Vagina (tissue), 2 donors: ENCODE measurements at places on chromosomes 6 and 20. TPM values are rescaled to one million over a fixed set of nuclear protein-coding genes. Genes with fewer than 3 reads are reported as not detected.

UBE2V1 gene
- total RNA-seq = 74.2 TPM

DYNLT2 gene
- 3.2 TPM for total RNA-seq

C20orf141 gene
- total RNA-seq = not detected

GPR63 gene
- 2.5 TPM for total RNA-seq

RAMACL gene
- 2.2 TPM for total RNA-seq

PDYN gene
- not detected for total RNA-seq

GRCh38 chr6:138454981-138455706, 44.1 kb downstream of the NHSL1 start:
- DNase-seq = no peak

DNA sequence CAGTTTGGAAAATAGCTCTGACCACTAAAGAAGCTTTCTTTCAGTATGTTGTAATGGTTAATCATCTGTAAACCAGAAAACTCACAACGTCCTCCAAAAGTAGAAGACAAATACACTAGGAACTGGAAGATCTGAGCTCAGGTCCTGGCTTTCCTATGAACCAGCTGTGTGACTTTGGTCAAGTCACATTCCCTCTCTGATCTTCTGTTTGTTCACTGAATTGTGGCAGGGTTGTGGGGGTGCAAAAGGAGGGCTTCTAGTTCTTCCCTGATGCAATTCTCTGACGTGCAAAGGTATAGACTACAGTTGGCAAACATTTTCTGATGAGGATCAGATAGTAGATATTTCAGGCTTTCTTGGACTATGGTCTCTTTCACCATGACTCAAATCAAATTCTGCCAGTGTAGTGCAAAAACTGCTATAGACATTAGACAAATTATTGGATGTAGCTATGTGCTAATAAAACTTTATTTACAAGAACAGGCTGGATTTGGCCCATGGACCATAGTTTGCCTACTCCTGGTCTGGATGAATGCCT, 44.9 kb downstream of the ATXN1 start:
- DNase-seq = no peak

- no peak for DNase-seq
Measured at GRCh38 chr20:54221996-54222890, 14.4 kb downstream of the PFDN4 start.

DNA sequence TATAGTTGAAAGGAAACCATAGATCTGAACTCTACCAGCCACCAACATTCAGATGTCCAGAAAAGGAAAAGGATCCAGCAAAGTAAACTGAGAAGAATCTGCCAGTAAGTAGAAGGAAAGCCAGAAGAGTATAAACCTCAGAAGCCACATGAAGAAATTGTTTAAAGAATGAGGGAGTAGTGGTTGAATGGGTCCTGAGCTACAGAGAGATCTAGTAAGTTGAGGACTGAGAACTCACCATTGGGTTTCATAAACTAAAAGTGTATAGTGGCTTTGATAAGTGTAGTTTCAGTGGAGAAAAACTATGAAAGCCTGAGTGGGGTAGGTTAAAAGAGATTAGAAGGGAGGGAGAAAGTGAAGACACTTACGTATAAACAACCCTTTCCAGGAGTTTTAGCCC, 32.0 kb upstream of the SUMO4 start:
- no peak for DNase-seq

GRCh38 chr20:63951398-63952209, 4.6 kb downstream of the UCKL1 start:
- DNase-seq = no peak

DNA sequence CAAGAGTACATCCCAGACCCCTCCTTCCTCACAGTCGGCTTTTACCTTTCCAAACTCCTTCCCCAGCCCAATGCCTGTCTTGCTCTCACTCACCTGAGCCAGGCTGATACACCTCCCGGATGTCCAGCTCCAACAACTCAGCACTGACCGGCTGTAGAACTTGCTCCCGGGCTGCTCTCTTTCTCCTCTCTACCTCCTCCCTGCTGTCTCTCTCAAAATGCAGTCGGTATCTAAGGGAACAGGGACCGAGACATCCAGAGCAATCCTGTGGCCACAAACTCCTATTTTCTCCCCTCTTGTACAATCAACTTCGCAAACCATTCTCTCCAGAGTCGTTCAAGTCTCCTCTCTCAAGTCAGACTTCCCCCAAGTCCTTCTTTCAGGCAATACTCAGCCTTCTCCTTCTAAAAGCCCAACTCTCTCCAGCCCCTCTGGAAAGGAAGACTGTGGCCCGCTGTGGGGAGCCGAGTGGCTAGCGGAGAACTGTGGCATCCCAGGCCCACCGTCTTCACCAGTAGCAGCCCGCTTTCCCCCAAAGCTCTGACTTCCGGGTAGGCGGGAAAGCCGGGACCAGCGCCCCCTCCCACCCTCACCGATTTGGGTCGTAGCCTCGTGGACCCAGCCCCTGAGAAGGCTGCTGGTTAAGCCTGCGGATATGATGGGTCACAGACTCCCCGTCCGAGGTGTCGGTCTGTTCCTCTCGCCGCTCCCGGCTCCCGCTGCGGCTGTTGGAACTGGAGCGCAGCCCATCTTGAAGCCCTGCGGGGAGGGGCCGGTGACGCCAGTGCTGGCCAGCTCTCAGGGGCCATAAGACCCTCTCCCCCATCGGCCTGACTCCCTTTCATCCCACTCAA, 1.1 kb downstream of the GNL1 start:
- DNase-seq = no peak

GRCh38 chr6:71656121-71656520, 230.2 kb upstream of the RIMS1 start:
- DNase-seq = no peak

DNA sequence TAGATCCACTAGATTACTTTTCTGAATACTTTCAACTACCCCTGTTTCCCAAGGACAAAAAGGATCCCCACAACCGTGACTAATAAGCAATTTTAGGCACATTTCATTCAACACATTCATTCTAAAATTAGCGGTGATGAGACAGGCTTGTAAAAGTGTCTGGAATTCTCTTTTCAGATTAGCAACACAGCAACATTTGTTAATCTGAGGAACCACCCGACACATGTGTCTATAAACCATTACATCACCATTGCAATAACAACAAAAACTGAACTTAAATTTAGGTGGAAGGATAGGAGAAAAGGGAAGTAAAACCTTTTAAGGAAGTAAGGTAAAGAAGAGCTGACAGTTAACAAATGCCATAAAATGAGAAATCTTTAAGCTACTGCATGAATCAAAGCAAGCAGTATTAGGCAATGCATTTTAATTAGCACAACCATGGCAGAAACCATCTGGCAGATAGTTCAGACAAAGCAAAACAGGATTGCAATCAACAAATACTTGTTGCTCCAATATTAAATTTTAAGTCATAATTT, 49.1 kb downstream of the MAP3K7 start:
- DNase-seq = no peak

DNA sequence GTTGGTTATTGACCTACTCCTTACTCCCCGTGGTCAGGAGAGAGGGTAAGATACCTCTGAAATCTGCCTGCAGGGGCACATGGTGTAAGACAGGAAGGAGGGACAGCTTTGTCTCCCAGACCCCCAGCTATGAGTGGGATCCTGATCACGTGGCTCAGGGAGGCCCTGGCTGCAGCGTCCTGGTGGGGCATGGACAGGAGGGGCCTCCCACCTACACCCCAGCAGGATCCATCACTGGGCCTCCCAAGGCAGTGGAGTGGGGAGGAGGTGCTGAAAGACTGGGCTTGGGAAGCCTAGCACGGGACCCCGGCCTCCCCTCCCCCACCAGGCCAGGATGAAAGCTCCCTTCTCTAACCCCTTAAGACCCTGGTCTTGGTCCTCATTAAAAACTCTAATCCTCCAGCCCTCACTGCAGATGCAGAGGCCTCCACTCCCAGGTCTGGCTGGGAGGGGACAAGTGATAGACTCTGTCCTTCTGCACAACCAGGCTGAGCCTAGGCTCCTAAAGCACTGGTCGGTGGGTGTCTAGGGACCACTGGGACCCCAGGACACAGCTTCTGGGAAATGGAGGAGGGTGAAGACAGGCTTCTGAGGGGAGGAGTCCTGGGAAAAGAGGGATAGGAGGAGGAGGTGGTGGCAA, 29.6 kb upstream of the VEGFA start:
- no peak for DNase-seq

- DNase-seq = no peak
Measured at GRCh38 chr20:1296922-1297321, 30.8 kb downstream of the SNPH start.

- DNase-seq = no peak
Measured at GRCh38 chr6:158801655-158802294, 17.4 kb downstream of the EZR start.

DNA sequence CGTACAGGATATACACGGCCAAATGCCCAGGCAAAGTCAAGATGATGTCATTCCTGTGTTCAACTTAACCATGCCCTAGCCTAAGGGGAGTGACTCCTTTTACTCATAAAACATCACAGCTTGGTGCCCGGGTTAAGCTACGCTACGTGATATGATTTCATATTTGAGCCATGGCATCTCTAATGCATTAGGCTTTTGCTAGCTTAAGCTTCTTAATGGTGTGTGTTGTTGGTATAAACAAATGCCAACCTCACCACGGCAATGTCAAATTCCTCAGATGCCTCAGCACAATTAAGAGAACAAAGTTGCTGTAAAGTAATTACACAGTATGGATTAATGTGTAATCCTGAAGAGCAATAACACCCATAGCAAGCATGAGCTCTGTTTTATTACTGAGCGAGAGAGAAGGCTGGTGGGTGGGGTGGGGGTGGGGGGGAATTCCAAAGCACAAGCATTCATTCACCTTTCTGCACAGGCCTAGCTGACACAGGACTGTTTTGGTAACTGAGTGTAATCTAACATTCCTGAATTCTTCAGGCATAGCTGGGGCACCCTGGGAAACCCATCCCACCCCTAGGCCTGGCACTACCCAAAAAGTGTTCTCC, 44.7 kb upstream of the CNKSR3 start:
- no peak for DNase-seq

DNA sequence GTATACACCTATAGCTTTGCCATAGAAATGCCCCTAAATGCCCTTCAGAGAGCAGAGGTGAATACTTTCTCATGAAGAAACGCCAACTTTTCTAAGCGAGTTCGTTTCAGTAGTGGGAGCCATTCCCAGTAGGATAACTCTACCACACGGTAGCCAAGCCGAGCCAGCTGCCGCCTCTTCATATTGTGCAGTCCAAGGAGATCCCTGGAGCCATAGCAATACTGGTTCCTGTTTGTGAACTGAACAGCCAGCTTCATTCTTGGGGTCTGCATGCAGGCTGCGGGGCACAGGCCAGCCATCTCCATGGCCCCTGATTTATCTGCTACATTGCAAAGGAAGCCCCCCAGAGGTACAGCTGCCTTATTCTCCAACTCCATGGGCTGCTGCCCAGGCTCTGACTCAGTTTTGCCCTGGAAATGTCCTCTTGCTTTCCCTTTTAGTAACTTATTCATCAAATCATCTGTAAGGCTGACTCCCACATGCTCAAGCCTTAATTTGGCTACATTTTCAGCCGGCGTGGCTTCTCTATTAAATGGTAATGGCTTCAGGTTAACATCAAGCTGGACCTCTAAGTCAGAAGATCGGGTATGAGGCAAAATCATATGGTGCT, 12.8 kb downstream of the FASTKD5 start:
- DNase-seq = no peak

GRCh38 chr6:6840831-6841291, 252.3 kb downstream of the LY86 start:
- no peak for DNase-seq

DNA sequence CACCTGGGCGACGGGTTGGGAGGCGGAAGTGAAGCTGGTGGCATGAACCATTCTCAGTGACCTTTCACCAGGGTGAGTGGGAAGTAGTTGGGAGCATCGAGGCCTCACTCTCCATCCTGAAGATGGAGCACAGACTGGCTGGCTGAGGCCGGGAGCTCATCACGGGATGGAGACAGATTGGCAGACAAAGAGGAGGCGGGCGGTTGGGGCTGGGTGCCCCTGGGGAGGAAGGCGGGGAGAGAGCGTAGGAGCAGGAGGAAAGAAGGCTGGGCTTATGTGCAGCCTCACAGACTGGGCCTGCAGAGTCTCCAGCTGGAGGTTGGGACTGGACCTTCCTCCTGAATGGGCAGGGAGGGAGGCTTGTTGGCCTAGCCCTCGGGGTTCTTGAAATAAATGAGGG, 44.2 kb upstream of the SCRT2 start:
- DNase-seq = no peak

GRCh38 chr6:2439632-2440031, 194.2 kb upstream of the GMDS start:
- DNase-seq = no peak

DNA sequence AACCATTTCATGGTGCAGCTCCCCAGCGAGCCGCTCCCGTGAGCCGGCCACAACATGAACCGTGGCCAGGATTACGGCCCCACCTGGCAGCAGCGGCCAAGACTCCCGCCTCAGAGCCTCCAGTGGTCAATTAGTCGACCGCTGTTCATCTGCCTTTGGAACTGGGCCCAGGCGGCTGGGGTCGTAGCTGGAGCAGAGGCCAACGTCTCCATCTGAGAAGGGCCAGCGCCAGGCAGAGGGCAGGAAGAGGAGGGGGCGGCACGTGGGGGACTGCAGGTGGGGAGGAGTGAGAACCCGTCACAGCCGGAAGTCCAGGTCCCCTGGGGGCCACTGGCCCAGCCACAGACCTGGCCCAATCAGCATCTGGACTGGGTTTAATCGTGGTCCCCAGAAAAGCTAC, 184.3 kb downstream of the TAF4 start:
- DNase-seq = no peak
